ENCODE measurements at places on chromosomes 2 and 18.

DNA sequence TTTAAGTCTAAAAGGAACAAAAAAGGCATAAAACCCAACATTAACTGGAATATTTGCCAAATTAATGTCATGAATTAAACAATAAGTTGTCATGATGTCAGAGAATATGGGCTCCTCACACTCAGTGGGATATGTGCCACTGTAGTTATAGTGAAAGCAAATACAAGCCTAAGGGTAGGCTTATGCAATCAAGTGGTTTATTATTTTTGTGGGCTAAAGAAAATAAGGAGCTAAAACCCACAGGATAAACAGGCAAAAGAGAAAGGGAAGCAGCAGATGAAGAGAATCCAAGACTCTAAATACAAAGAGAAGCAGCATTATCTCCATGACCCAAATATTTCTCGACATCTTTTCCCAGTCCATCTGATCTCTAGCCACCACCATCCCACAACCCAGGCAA is 17.5 kb downstream of the YWHAQ start:
- no peak for DNase-seq

GRCh38 chr2:1032030-1032429 is 81.4 kb downstream of the SNTG2 start:
- DNase-seq, result no peak

DNA sequence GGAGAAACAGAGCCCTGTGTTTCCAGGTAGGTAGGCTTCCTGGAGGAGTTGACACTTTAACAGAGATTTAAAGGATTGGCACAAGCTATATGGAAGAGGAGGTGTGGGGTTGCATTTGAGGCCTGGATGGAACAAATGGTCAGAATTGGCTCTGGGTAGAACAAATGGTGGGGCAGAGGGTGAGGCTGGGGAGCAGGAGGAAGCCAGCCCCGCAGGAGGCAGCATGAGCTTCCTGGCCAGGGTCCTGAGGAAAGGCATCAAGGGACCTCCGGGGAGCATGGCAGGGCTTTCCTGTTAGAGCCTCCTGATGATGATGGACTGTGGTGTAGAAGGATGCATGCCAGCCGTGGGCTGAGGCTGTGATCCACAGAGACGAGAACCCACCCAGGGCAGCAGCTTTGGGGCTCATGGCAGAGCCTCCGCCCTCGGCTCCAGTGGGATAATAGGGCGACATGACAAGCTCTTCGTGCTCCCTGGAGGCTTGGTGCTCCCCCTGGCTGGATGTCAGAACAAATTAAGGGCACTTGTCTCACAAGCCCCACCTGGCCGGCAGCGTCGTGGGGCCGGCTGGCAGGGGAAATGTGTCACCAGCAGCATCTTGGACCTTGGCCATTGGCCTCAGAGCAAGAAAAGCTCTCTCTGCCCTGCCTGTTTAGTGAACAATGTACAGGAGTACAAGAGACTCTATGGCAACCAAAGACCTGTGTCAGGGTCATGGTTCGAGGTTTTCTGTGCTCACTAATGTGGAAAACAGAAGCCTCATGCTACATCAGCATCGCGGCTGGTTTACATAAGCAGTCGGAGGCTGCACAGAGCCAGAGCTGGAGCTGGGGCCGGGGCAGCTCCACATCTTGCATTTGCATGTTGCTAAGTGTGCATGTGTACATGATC is 153.5 kb downstream of the MYCN start:
- DNase-seq, result no peak

DNA sequence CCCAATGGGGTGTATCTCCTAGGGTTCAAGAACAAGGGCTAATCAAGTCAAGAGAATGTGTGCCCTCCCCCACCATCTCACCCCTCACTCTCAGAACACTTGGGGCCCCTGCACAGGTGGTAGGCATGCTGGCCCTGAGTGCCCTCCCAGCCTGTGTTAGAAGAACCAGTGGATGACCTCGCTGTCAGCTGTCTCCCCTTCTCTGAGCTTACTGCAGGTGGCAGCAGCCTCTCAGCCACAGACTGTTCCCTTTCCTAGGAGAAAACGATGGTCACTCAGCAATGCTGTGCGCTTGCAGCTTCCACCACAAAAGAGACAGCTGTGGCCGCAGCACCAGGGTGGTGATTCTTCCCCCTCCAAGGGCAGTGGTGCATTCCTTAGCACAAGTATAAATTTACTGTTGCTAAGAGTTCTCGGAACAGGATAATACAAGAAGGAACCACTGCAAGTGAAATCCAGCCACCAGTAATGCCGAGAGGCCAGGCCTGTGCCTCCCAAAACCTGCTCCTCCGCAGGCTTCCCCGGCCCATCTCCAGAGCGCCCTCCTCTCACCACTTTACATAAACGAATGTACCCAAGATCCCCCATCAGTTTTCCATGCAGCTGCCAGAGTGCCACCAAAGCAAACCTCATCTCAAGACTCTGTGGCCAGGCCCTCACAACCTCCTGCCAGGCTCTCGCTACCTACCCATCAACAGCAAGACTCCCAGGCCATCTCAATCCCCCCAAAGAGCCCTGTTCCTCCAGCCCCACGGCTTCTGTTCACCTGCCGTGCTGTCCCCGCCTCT is 935 bp upstream of the RAMP1 start:
- DNase-seq, result peak; percentile 62

DNA sequence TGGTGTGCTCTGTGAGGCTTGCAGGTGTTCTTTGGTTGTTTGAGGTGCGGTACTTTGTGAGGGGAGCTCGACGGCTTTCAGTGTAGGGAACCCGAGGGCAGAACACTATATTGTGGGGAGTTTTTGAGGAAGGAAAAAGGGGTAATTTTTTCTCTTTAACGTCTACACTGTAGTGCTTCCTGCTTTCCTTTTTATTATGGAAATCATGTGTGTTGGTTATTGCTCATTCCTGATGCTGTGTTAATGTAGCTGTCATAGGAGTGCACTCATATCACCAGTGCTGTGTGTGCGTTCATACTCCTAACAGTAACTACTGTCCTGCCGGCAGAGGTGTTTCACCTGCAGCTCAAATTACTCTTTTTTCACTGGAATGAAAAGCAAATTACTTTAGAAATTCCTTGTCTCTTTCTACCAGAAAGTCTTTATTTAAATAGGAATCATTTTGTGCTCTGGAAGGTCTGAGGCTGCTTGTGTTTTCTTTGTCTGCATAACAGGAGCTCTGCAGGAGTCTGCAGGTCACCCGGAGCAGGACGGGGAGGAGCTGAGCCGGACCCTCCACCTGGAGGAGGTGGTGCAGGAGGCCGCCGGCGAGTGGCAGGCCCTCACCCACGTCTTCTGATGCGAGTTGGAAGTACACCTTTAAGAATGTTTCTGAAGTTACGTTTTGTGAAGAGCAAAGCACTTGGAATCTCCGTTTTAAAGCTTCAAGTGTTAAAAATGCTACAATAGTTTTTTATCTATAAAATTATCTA is 145.5 kb downstream of the ZNF236 start:
- no peak for DNase-seq

DNA sequence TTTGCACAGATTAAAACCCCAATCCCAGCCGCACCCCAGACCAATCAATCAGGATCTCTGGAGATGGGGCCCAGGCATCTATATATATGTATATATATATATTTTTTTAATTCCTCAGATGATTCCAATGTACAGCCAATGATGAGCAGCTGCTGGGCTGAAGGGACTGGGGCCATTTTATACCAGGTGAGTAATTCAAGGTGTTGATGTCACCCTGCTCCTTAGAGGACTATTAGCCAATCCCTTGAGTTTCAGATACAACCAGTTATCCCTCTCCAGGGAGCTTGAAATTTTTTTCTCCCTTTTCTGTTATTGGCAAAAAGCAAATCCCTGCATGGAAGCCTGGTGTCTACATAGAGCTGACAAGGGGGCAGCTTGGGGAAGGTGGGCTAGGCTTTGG is 59.8 kb downstream of the MCFD2 start:
- DNase-seq, result no peak

DNA sequence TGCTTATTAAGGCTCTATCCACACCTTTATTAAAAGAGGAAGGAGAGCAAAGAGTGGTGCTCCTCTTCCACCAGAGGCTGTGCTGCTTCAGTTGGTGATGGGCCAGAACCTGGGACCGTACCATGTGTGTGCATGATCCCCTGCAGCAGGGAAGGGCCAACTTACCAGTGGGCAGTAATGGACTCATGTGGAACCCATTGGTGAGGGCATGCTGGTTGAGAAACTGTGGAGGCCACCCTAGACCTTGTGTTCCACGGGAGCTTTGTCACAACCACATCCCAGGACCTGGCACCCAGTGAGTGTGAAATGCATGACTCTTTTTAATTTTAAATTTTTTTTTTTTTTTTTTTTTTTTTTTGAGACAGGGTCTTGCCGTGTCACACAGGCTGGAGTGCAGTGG is 5.4 kb downstream of the UBE2F start:
- no peak for DNase-seq

GRCh38 chr2:28419003-28419402 is 26.3 kb downstream of the FOSL2 start:
- no peak for DNase-seq

GRCh38 chr2:184824597-184824996 is 226.3 kb downstream of the ZNF804A start:
- DNase-seq, result no peak

DNA sequence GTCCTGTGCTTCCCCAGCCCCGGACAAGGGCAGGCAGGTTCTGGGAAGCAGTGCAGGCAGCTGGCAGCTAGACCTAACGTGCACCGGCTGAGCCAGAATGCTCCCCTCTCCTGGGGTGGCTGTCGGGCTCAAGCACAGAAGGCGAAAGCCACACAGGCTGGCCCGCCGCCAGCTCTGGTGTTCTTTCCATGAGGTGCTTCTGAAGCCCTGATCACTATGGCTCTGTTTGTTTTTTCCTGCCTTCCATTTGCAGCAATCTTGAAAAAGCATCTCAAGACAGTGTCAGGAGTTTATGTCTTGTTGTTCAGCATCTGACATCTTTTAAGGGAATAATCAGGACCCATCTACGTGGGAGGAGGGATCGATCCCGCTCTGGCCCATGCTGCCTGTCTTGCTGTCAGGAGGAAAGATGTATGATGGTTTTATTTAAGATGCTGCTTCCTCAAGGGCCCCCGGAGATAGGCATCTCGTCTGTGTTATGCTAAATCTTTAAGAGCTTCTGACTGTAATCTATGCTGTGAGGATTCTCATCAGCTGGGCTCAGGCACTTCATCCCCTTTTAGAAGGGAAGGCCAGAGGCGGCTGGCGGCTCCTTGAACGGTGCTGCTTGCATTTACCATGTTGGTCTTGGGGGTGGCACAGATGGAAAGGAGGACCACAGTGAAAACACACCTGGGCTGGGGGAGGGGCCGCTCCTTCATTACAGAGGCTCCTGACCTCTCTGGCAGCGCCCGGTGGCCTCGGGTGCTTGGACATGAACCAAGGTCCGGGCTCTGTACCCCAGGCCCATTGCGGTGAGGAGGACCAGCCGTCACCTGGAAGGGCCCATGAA is 118.5 kb upstream of the HDAC4 start:
- no peak for DNase-seq

GRCh38 chr2:111216811-111217652 is 96.3 kb downstream of the BCL2L11 start:
- DNase-seq, result no peak

DNA sequence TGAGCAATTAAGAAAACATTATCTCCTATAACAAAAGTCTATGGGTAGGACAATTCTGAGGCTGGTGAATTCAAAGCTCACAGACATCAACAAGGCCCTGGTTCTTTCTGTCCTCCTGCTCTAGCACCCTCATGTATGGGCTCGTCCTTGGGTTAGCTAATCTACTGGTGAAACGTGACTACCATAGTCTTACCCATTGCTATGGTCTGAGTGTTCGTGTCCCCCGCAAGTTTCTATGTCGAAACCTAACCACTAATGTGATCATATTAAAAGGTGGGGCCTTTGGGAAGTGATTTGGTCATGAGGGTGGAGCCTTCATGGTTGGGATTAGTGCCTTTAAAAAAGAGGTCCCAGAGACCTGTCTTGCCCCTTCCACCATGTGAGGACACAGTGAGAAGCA is 564.7 kb downstream of the TNS1 start:
- DNase-seq, result no peak

GRCh38 chr18:13541621-13542519 is 184.5 kb downstream of the FAM210A start:
- no peak for DNase-seq

- DNase-seq, result peak; percentile 30
Measured at GRCh38 chr18:8661754-8662559, 43.4 kb upstream of the MTCL1 start.

DNA sequence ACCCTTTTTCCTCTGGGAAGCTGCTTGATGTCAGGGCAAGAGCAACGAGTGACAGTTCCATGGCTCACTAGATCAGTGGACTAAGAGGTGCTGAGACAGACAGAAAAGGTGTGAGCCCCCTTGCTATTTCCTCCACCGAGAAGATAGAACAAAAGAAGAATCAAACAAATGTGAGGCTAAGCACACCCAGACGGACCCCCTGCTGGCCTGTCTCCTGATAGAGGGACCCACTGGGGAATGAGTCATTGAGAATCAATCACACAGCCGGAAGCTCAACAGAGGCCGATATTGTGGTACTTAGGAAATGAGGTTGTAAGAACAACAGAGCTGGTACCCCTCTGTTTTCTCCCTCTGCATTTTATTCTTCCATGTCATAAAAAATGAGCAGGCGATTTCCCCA is 89.8 kb upstream of the TEX51 start:
- DNase-seq, result no peak

GRCh38 chr2:175414882-175415487 is 233.5 kb upstream of the ATP5MC3 start:
- peak; percentile 52 for DNase-seq

DNA sequence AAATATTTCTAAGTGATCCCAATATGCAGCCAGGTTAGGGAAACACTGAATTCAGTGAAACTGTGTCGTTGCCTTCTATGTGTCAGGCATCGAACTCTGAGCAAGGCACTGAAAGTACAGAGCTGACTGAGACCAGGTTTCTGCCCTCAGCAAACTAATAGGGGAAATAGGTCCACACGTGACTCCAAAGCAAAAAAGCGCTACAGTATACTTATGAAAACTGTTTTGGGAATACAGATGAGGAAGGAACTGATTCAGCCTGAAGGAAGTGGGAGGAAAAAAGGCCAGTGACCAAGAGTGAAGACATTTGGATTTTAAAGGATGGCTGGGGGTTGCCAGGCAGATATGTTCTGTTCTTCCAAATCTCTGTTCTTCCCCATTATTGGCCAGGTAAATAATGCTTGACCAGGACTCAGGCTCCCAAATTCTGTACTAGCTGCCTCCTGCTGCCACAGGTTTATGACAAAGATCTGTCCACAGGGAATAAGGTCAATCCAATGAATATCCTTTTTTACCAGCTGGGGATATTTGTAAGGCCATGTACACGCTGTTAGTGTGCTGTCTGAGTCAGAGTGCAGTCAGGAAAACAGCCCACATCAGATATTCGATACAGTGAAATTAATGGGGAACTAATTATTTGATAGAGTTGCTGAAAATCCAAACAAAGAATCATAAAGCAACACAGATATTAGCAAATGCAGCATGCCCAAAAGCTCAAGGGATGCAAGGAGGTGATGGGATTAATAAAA is 24.5 kb upstream of the INPP4A start:
- DNase-seq, result no peak
